ENCODE measurements at places on chromosomes 12 and 14.

DNA sequence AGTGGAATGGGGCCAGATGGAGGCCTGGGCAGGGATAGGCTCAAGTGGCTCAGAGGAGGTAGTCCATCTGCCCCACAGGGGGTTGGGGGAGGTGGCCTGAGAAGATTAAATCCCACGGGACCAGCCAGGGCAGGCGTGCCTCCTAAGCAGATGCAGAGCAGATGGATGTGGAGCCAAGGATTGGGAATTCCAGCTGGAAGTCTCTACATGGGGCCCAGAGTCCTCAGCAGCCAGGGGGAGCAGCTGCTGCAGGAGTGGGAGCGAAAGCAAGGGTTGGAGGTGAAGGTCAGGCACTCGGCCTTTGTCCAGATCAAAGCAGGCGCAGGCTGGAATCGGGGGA is 42.4 kb upstream of the VRK1 start:
- peak; percentile 97 for DNase-seq

DNA sequence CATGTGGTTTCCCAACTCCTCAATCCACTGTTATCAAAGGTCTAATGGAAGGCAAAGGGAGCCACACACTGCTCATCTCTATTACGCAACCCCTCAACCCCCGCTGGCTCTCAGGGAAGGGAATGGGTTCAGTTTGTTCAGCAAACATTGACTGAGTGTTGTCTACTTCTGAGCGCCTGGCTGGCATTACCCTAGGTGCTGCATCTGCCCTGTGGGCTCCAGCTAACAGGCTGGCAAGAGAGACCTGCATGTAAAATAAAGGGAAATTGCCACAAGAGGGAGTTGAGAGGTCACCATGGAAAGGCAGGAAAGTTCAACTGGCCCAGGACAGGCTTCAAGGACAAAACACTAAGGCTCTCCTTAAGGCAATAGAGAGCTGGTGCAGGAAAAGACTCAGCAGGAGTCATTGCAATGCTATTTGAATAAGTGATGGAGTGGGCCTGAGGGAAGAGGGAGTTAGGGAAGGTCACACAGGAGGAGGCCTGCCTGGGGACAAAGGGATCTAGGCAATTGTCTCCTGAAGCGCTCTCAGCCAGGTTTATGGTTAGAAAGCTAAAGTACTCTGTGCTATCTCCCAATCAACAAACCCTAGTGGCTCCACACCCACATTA is 5.5 kb upstream of the ZNF740 start:
- no peak for DNase-seq

GRCh38 chr14:61387076-61387475 is 65.7 kb downstream of the PRKCH start:
- no peak for DNase-seq

DNA sequence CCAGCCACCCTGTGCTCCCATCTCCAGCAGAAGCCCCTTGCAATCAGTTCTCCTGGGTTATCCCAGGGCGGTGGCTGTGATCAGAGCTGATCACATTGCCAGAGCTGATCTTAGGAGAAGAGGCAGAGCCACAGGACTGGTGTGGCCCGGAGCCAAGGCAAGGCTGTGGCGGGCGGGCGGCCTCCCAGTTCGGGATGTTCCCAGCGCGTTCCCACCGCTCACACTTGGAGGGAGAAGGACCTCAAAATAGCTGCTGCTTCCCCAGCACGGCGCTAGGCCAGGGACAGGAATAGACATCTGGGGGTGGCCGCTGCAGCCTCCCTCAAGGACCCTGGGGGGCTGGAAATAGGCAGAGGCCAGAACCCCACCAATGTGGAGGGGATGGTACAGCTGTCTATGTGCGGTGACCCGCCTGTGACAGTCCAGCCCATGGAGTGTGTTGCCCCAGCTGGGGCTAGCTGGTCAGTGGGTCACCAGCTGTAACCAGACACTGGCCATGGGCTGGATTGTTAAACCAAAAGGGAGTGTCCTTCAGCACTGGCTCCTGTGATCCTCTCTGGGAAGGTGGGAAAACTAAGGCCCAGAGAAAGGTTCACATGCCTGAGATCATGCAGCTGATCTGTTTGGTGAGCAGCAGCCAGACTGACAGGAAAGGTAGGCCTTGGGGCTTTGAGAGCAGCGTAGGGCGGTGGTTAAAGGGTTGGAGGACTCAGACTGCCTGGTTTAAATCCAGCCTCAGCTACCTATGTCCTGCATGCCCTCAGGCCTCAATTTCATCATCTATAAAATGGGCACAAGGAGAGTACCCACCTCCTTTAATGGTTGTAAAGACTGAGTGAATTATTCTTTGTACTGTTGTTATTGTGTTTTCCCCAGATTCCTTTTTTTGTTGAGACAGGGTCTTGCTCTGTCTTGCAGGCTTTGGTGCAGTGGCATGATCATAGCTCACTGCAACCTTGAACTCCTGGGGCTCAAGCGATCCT is 8.0 kb upstream of the POP5 start:
- no peak for DNase-seq

- no peak for DNase-seq
These were observed 425.4 kb downstream of the SLC16A7 start for GRCh38 chr12:60021235-60021634.

DNA sequence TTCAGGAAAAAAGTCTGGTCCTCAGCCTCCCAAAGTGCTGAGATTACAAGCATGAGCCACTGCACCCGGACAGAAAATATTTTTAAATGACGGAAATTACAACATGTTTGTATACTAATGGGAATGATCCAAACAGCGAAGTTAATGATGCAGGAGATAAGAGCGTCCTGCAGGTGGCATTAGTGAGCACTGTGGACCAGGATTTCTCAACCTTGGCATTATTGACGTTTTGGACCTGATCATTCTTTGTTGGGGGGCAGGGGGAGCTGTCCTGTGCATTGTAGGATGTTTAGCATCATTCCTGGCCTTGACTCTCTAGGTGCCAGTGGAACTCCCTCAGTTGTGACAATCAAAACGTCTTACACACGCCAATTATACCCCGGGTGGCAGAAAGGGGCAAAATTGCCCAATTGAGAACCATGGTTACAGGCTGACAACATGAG is 34.1 kb downstream of the SCFD1 start:
- no peak for DNase-seq

GRCh38 chr14:51581017-51581881 is 70.5 kb upstream of the FRMD6 start:
- DNase-seq: no peak

- no peak for DNase-seq
These were observed 16.9 kb upstream of the AICDA start for GRCh38 chr12:8629486-8630033.

GRCh38 chr14:68328509-68328908 is 464.4 kb downstream of the ZFP36L1 start:
- no peak for DNase-seq

DNA sequence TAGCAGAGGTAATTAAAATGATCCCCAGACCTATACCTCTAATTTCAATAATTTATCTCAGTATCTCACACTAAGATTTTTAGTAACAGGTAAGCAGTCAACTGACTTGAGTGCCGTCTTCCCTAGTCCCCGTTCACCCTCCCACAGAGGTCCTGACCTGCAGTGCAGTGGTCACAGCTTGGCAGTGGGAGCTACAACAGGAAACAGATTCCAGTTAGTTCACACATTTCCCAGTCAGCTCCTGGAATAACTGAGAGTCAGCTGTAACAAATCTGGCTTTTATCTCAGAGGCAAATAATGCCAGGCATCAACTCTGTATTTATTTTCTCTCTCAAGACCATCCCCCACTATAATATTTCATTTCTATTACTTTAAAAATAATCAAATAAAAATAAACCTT is 308.2 kb downstream of the ATP23 start:
- no peak for DNase-seq

DNA sequence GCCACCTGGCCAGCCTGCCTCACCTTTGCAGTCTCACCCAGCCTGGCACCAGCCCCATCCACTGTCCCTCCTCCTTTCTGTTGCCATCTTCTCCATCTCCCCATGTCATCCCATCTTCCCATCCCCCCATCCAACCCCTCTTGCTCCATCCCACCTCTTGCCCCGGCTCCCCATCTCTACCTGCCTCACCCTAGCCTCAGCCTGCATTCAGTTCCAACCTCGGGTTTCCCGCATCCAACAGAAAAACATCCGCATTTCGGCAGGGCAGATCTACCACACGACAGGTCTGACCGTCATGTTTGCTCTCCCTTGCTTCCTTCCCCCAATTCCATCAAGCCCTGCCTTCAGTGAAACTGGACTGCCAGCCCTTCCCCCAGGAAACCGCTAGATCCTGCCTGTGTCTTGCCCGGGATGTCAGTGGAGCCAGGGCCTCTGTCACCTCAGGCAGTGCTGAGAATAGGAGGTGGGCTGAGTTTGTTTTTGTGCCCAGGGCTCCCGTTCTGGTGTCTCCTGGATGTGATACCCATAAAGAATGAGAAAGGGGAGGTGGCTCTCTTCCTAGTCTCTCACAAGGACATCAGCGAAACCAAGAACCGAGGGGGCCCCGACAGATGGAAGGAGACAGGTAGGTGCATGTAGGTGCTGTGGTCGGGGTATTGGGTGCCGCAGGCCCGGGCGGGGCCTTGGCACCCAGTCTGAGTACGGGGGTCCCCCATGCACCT is 2.5 kb downstream of the KCNH3 start:
- DNase-seq: no peak

DNA sequence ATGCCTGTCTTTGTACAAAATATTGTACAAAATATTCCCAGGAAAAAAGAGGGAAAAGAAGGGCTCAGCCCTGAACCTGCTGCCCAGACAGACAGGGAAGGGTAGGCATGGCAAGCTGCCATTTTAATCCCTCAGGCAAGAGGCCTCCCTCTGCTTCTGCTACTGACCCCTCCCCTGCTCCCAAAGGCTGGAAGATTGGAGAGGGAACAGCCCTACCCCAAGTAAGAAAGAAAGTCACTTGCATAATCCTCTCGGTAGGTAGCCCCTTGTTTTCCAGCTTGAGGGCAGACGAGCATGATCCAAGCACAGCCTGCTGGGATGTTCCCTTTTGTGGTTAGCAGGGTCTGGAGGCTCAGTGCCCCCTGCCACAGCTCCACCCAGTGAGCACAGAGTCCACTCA is 20.7 kb downstream of the ADCY6 start:
- no peak for DNase-seq

DNA sequence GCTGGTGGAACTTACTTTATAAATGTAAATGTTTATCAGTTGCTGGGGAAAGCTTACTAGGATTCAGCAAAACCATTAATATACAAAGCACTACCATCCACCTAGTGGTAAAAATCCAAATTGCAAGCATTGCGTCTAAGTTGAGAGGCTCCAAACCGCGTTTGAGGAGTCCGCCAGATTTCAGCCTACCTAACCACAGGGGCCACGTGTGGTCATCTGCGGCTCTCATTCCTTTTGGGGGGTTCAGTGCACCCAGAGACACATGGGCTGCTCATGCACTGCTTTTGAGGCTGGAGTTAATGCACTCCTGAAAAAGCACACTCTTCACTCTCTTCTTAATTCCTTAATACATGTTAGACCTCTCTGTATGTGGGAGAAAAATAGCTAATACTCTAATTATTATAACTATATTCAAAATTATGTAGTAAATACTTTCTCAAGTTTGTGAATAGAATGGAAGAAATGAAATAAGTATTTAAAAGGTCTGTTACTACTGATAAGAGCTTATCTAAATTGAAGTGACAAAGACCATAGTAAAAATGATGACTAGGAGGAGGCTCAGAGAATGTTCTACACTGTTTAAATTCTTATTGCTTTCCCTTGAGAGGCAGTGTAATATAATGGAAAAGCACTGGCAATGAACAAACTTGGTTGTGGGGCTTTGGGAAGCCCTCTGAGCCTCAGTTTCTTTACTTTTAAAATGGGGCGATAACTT is 41.4 kb upstream of the MANSC4 start:
- DNase-seq: no peak

GRCh38 chr12:388541-389141 is 479 bp downstream of the KDM5A start:
- no peak for DNase-seq

GRCh38 chr12:2198005-2198501 is 145.3 kb downstream of the CACNA1C start:
- DNase-seq: no peak

- DNase-seq: no peak
These were observed 362.6 kb downstream of the TMEM121 start for GRCh38 chr14:105888784-105889665.

DNA sequence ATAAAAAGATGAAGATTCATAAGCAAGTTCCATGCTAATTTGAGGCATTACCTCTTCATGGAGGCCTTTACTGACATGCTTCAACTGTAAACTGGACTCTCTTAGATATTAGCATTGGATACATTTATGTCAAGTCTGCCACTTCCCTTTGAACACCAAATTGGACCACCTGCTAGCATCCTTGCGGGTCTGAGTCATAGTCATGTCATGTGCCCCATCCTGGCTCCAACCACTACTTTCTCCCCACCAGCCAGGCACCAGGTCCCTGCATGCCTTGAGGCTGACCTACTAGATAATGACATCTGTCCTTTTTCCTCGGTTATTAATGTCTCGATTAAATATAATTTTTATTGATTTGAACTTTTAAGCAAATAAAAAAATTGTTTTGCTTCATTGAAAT is 32.9 kb upstream of the EEA1 start:
- no peak for DNase-seq

DNA sequence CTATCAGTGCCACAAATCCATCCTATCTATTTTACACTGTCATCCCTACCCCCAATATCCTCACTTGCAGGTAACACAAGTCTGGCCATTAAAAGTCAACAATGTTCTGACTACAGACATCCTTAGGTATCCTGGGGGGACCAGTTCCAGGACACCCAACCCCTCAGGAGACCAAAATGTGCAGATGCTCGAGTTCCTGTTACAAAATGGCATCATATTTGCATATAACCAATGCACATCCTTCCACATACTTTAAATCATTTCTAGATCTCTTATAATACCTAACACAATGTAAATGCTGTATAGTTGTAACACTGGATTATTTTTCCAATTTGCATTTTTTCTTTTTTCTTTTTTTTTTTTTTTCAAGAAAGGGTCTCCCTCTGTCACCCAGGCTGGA is 6.9 kb downstream of the SYCP3 start:
- DNase-seq: no peak

- no peak for DNase-seq
These were observed 85.0 kb upstream of the ARID2 start for GRCh38 chr12:45644541-45644940.

DNA sequence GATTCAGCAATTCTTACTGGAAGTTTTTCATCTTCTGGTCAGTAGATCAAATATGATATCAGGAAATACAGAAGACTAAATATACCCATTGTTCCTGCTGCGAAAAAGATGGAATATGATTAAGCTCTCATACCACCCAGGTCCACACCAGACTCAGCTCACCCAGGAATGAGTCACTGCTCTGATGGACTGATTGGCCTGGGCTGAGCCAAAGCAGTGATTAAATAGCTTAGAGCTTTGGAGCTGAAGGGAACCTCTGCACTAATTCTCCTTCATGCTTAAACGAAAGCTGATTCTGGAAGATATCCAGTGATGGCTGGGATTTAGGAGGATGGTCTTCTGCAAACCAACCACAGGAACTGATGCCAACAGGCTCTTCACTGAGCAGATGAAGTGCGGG is 62.0 kb upstream of the SYT1 start:
- peak; percentile 90 for DNase-seq

DNA sequence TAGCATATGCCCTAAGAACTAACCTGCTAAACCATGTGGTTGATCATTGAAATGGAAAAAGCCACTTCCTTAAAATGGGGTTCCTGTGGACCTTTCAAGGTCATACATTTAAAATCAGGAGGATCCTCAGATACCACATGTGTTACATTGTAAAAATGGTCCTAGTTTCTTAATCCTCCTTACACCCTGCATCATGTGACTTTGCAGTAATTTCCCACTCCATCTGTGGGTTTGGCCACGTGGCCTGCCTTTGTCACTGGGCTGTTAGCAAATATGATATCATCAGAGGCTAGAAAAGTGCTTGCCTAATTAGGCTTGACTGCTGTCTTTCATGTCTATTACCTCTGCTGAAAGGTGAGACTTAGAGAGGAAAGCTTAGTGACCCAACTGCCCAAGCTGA is 70.7 kb downstream of the CMKLR1 start:
- no peak for DNase-seq

- no peak for DNase-seq
These were observed 120.9 kb downstream of the SLC38A6 start for GRCh38 chr14:61101803-61102548.
